MCF 10A (cell line): ENCODE measurements at places on chromosomes 16 and 17. TPM values are rescaled to one million over a fixed set of nuclear protein-coding genes. Genes with fewer than 3 reads are reported as not detected.
A peak's percentile ranks its signal among the peaks of the same experiment; 100 is the strongest.

- no peak overlapping the region for H3K4me3 ChIP-seq
- no peak for DNase-seq
- no peak overlapping the region for H3K27ac ChIP-seq
- H3K36me3 ChIP-seq, result no peaks in the 10 kb centered on the region
Observed at GRCh38 chr17:27755706-27756466, 44.4 kb downstream of the NOS2 start.

- no peak overlapping the region for H3K4me3 ChIP-seq
- H3K27ac ChIP-seq, result no peak overlapping the region
- no peaks in the 10 kb centered on the region for H3K27me3 ChIP-seq
- DNase-seq, result no peak
- no peaks in the 10 kb centered on the region for H3K36me3 ChIP-seq
- no peaks in the 10 kb centered on the region for H3K4me1 ChIP-seq
Observed at GRCh38 chr17:59491353-59492090, 73.9 kb upstream of the DHX40 start.

ACSM3 gene
- 2.0 and 2.3 TPM in 2 replicates for total RNA-seq

ZFP3 gene
- total RNA-seq, result not detected in 2 replicates

ORMDL3 gene
- 14.7 and 17.0 TPM in 2 replicates for total RNA-seq

- no peaks in the 10 kb centered on the region for H3K4me1 ChIP-seq
- DNase-seq, result no peak
- no peak overlapping the region for H3K4me3 ChIP-seq
- H3K27me3 ChIP-seq, result no peaks in the 10 kb centered on the region
- H3K27ac ChIP-seq, result no peak overlapping the region
- H3K36me3 ChIP-seq, result peaks cover 7% of the 10 kb centered on the region
Observed at GRCh38 chr17:28161311-28161710, 118.8 kb downstream of the NLK start.

TP53TG3C gene
- total RNA-seq, result not detected in 2 replicates

DNA sequence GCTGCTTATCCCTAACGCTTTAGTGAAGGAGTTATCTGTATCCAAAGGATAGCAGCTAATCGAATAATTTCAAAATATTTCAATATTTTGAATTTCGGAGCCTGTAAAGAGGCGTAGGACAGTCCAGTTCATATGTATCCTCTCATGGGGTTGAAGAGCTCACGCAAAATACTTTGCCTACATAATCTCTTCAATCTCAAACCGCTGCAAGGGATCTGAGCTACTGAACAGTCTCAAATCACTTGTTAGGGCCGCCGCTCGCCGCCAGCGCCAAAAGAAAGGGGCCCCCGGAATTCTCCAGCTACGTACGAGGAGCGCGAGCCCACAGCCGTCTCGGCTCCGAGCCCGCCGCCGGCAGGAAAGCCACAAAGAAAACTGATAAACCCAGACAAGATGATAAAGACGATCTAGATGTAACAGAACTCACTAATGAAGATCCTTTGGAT lies 601 bp upstream of the RFWD3 start:
- peaks cover 30% of the 10 kb centered on the region for H3K36me3 ChIP-seq
- peak overlapping the region; percentile 89 for H3K4me3 ChIP-seq
- peaks cover 5% of the 10 kb centered on the region for H3K4me1 ChIP-seq
- H3K27me3 ChIP-seq, result no peaks in the 10 kb centered on the region
- DNase-seq, result peak; percentile 15

TBC1D3G gene
- total RNA-seq, result 0.86 TPM in 1 of 2 replicates, not detected in the other

DNA sequence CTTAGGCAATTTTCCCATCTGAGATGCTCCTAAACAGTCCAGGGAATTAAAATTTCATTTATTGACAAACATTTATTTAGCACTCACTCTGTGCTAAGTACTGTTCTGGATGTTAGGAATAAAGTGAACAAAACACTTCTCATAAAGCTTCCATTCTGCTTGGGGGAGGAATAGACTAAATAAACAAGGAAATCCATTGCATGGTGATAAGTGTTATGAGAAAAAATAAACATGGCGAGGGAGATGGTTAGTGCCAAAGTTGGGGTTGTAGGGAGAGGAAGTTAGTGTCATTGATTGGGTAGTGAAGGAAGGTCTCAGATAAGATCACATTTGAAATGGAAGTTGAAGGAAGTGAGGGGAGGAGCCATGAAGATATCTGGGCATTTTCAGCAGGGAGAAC lies 72.2 kb upstream of the CES5A start:
- no peak overlapping the region for H3K27ac ChIP-seq
- H3K27me3 ChIP-seq, result peaks cover 63% of the 10 kb centered on the region
- DNase-seq, result no peak
- peaks cover 6% of the 10 kb centered on the region for H3K4me1 ChIP-seq

ADAM11 gene
- 0.16 and 0.56 TPM in 2 replicates for total RNA-seq

GRCh38 chr17:43631429-43631828 lies 30.3 kb downstream of the MEOX1 start:
- peaks cover 11% of the 10 kb centered on the region for H3K27me3 ChIP-seq
- no peaks in the 10 kb centered on the region for H3K4me1 ChIP-seq
- H3K36me3 ChIP-seq, result no peaks in the 10 kb centered on the region
- no peak overlapping the region for H3K27ac ChIP-seq
